ENCODE measurements at places on chromosomes 6 and 20.

DNA sequence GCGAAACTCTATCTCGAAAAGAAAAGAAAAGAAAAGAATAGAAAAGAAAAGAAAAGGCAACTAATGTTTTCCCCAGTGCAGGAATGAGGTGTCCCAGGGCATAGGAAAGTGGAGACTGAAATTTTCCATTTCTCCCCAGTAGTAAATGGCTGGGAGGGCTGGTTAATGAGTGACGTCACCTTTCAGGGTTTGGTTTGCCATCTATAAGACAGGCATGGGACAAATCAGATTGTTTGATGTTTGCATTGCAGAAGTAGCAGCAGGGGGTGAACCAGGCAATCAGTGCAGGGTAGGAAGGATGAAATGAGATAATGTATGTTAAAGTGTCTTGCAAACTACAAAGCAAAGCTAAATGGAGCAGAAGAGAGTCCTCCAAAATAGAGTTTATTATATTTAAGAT, 533.4 kb downstream of the PKHD1 start:
- no peak for DNase-seq

DNA sequence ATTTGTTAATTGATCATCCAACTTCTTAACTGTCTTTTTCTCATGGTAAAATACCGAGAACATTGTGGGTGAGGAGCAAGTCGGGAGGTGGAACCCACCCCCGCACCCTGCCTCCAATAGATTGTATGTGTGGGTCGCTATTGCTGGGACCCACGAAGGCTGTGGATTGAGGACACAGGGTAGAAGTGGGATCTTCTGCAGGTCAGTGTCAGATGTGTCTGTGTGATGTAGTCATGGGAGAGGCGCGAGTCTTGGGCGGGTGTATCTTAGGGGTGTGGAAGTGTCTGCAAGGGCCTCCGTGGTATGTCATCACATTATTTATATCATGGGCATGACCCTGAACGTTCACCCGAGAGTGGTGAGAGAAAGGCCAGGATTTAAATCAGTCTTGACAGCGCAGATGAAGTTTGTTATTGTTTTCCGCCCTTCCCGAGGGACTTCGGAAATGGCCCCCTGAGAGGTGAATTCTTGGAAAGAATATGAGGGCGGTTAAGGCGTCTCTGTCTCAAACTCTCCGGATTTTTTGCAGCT, 472 bp upstream of the PAQR8 start:
- no peak for DNase-seq

DNA sequence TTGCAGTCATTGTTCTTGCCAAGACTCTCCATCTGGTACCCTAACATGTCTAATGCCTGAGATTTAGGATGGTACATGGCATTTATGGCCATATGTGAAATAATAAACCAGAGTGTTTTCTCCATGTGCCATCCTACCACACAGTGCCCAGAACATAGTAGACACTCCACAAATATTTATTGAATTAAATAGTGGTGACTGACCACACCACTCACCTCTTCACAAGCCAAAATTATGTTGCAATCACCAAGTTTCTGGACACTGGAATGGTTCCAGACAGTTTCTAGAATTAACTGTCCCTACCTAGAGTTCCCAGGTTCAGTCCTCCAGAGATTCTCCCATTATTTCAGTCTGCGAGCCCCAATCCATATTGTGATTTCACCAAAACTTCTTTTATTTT, 427.3 kb downstream of the KIF16B start:
- DNase-seq = no peak

GRCh38 chr20:43576108-43576507, 14.6 kb upstream of the IFT52 start:
- no peak for DNase-seq

- no peak for DNase-seq
Observed at GRCh38 chr20:1403624-1404023, 10.8 kb upstream of the FKBP1A start.

DNA sequence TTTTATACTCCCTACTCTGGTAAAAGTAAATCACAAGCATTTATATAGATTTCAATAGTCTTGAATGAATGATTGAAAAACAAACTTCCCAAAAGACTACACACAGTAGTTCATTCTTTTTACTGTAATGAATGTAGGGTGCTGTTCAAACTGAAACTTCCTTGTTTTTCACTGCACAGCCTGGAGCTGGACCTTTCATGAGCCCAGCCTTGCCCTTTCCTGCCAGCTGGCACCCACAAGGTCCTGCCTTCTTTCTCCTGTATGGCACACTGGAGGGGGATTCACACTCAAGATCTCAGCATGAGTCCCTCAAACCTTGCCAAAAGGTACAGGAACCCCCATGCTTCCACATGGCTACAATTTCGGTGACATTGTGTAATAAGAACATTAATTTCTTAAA, 50.9 kb downstream of the COL12A1 start:
- DNase-seq = no peak

DNA sequence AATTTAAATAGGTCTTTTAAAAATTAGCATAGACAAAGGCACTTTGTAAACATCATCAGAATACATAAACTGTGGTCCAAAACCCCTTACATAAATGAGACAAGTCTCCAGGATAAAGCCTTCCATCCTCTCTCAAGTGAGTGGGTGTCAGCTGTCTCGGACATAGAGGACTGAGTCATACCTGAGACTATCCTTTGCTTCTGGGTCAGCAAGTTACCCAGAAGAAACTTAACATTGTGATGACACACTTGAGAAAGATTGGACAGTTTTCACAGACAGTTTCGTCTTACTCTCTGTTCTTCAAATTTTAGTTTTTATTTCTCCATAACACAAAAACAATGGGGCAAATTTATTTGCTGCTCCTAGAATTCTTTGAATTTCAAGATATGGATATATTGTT, 838.0 kb downstream of the DHX35 start:
- no peak for DNase-seq

- no peak for DNase-seq
Observed at GRCh38 chr6:27136978-27137814, 110.3 kb upstream of the PRSS16 start.

DNA sequence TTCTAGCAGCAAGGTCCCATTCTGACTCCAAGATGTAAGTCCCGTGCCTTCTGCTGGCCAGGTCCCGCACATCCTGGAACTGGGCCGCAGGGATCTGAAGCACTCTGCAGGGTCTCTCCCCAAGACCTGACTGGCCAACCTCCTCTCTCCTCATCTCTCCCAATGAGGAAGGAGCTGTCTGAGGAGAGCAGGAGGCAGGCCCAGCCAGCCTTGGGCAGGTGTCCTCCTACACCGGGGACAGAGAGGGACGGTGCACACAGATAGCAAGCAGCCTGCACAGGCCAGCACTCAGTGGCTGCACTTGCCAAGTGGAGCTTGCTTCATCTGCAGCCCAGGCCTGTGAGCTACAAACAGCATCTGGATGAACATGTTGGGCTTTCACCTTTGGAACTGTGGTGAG, 76.8 kb upstream of the CD93 start:
- no peak for DNase-seq

GRCh38 chr6:111874025-111874415, 768 bp upstream of the FYN start:
- peak; percentile 50 for DNase-seq

DNA sequence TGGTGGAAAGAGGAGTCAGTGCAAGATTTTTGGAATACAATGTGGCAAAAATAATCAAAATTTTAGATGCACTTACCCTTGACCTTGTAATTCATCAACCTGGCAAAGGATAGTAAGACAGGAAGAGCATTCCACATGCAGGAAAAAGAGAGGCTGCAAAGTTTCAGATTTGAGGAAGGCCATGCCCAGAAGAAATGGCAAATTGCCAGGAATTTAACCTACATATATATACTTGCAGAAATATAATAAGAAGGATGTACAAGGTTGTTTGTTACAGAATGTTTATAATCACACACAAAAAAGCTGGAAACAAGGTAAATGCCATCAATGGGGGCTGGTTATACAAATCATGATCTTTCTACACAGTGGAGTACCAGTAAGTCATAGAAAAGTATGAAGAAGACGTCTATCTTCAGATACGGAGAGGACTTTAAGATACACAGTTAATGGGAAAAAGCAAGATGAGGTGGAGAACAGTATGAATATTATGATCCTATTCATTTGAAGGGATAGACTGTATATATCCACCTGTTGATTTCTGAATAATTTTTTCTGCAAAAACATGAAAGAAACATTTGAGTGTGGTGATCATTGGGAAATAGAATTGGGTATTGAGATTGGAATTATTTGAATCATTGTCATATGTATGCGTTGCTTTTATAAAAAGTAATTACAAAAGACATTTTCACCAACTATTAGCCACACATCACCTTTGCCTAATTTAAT, 253.8 kb downstream of the TBC1D7 start:
- no peak for DNase-seq

GRCh38 chr6:154907291-154907690, 87.8 kb upstream of the TIAM2 start:
- no peak for DNase-seq

GRCh38 chr20:59976156-59976782, 18.0 kb downstream of the CDH26 start:
- DNase-seq = no peak

- DNase-seq = no peak
Observed at GRCh38 chr20:38460040-38460623, 12.5 kb upstream of the RALGAPB start.

DNA sequence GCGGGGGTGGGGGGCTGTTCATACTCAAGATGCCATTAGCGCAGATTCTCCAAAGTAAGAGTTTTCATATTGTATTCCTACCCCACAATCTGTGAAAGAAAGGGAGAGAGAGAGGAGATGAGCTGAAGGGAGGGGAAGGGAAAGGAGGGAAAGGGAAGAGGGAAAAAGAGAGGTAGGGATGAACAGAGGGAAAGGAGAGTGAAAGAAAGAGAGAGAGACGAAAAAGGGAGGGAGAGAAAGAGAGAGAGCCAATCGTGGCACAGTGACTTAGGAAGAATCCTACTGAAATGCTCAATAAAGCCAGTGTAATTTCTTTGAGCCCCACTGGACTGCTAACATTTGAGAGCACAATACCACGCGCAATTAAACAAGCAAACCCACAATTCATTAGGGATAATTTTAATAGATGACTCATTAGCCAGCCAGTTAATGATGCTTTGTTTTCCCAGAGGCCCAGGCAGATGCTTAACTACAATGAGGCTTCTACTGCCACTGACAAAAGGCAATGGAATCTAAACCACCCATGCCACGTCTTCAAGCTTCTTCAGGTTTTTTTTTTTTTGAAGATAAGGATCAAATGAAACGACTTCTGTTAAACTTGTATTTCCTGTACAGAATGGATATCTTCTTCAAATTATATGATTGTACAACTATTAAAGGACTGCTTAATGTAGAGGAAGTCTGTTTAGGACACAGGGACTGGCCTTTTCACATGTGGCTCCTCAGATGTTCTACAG, 306.8 kb downstream of the FOXC1 start:
- no peak for DNase-seq

DNA sequence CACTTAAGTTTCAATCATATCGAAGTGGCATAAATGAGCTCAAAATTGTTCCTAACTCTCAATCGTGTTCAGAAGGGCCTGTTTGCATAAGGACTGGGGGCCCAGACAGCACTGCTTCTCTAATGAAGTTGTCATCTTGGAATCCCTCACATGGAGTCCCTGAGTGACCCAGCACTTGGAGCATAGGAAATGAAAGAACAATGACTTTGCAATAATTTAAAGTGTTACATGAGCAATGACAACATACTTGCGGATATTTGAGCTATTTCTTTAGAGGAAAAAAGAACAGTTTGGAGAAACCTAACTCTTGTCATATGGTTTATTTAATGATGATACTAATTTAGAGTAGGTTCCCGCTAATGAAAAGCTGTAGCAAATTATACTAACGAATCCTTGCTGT, 239.9 kb downstream of the TSHZ2 start:
- DNase-seq = no peak

- no peak for DNase-seq
Observed at GRCh38 chr6:132513831-132514545, 1.1 kb upstream of the STX7 start.

- no peak for DNase-seq
Observed at GRCh38 chr6:151275566-151275965, 35.8 kb downstream of the AKAP12 start.

DNA sequence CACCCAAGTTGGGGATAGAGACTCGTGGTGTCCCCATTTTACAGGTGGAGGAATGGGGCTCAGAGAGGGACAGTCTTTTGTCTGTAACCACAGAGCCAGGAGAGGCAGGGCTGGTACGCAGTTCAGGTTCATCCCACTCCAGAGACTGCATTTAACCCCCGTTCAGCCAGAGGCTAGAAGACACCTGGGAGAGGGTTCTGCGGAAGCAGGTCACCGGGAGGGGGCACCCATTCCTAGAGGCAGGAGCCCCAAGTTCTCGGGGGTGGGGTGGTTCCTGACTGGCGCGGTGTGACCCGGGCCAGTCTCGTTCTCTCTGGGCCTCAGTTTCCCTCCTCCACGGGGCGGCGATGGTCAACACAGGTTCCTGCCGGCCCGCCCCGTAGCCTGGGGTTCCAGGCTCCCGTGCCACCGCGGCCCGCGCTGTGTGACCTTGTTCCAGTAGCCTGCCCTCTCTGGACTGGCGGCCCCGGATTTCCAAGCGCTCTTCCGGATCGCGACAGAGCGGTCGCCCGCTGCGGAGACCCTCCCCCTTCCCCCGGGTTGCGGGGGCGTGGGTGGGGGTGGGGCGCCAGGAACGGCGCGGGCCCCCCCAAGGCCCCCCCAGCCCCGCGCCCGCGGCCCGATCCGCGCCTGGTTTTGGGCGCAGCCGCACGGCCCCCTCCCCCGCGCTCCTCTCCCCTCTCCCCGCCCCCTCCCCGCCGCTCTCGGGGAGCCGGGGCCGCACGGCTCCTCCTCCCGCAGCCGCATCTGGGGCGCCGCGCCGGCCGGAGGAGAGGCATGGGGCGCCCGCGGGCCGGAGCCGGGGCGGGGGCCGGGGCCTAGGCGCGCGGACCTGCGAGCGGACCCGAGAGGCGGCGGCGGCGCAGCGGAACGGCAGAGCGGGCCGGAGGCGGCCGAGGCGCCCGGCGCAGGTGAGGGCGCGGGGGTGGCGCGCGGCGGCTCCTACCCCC, at the start of gene DLGAP4:
TSS of gene DLGAP4 (plus strand) at position 738 of the 950 bp plus-strand sequence. CDS start 125,379 bp downstream, outside the sequence.
- DNase-seq = peak; percentile 13

GRCh38 chr6:16476861-16477260, 238.5 kb downstream of the GMPR start:
- no peak for DNase-seq

DNA sequence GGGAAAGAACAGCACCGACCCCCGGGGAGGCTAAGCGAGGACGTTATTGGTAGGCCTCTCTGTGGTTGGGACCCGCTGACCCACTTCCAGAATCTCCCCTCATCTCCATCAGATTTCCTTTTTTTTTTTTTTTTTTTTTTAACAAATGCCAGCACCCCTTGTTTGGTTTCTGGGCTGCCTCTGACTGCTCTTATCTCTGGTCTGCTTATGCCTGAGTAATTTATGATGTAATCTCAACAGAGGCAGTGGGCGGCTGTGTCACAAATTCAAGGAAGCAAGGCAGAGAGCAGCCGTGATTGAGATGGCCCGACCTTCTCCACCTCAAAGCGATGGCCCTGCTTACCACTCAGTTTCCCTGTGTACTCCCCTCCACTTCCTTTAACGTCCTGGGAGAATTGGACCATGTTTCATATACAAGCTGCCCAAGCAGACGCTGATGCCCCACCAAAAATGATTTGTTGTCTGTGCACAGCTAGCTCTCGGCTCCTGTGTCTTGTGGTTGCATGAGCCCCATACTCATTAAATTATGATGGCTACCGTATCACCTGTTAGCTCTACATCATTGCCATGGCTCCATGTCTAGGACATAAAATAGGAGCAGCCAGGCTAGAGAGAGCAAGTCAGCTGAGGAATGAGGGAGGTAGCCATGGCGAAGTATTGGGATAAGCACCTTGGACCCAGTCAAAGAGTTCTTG, 98.1 kb downstream of the ZNF217 start:
- DNase-seq = no peak

All from stimulated activated CD4-positive, alpha-beta T cell treated with anti-CD3 and anti-CD28 coated beads, Interleukin-1b, Interleukin-23, amount 100 ng/mL, for 4 hours (primary cell).